Melanocyte of skin (primary cell): ENCODE measurements at places on chromosomes 5 and 9. TPM values are rescaled to one million over a fixed set of nuclear protein-coding genes. Genes with fewer than 3 reads are reported as not detected.

Gene PWWP2A
- 13.3 and 18.4 TPM in 2 replicates for total RNA-seq

Gene TICAM2
- 1.00 and 1.7 TPM in 2 replicates for total RNA-seq

Gene ZNF883
- total RNA-seq = 0.31 and 0.33 TPM in 2 replicates

Gene PCDHB6
- total RNA-seq = not detected in 2 replicates

Gene PCDHB16
- under 0.01 TPM in 1 of 2 replicates, not detected in the other for total RNA-seq

Gene SV2C
- under 0.01 TPM in 2 replicates for total RNA-seq

Gene FBP2
- not detected in 2 replicates for total RNA-seq

Gene SLC6A3
- not detected in 2 replicates for total RNA-seq

Gene SRP19
- 58.9 and 66.9 TPM in 2 replicates for total RNA-seq

Gene CLTB
- 68.6 and 70.0 TPM in 2 replicates for total RNA-seq

Gene UGT3A1
- total RNA-seq = not detected in 2 replicates

Gene TEK
- under 0.01 TPM in 1 of 2 replicates, not detected in the other for total RNA-seq

Gene SLC2A6
- 23.4 and 31.3 TPM in 2 replicates for total RNA-seq

Gene ZNF484
- 11.7 and 13.7 TPM in 2 replicates for total RNA-seq

Gene AIF1L
- total RNA-seq = 62.6 and 156 TPM in 2 replicates

Gene SECISBP2
- total RNA-seq = 22.6 and 25.8 TPM in 2 replicates
